ENCODE measurements at places on chromosomes 1 and 21.
A peak's percentile ranks its signal among the peaks of the same experiment; 100 is the strongest.

DNA sequence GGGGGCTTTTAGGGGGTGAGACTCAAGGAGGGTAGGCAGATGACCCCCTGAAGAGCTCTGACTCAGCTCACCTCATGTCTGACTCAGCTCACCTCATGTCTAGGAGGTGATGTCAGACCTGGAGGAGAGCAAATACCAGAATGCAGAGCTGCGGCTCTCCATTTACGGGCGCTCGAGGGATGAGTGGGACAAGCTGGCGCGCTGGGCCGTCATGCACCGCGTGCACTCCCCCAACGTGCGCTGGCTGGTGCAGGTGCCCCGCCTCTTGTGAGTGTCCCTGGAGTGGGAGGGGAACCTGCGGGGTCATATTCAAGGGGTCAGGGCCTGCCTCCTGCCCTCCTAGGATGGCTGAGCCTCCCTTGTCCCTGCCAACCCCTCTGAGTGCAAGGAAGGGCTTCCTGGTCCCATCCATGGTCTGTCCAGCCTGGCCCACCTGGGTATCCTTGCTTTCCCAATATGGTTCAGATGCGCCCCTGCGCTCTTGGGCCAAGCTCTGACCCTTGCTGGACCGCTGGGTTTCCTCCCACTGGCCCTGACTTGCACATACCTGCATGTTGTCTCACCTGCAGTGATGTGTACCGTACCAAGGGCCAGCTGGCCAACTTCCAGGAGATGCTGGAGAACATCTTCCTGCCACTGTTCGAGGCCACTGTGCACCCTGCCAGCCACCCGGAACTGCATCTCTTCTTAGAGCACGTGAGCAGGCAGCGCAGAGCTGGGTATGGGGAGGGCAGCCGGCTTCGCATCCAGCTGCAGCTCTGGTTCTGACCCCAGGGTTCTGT is 9.1 kb downstream of the AMPD2 start:
- DNase-seq: no peak

DNA sequence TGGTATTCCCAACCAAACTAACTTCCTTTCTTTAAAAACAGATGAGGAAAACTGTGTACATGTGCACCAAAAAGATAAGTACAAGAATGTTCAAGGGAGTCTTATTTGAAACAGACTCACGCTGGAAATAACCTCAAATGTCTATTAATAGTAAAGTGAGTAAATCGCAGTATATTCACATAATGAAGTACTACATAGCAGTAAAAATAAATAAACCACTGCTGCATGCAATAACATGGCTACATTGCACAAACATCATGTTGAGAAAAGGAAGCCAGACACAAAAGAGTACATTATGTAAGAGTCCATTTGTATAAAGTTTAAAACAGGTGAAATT is 5.2 kb upstream of the DENND2D start:
- no peak for DNase-seq

DNA sequence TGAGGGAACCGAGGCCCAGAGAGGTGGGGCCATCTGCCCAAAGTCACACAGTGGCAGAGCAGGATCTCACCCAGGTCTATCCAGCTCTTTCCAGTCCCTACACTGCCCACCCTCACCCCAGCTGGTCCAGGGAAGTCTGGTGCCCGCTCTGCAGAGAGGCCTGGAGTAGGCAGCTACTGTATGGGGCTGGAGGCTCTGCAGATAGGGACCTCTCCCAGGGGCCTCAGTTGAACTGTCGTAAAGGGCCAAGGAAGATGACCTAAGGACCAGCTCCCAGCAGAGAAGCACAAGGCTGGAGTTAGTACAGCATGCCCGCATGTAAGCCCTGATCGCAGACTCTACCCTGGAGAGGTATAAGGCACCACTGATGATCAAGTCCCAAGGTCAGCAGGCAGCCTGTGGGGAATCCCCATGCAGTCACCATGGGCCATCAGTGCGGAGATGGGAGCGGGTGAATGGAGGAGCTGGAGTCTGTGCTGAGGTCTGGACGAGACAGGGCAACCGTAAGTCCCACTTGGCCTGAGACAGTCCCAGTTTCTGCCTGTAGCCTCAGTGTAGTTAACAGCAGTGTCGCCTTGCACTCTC is 320.2 kb downstream of the MATN1 start:
- no peak for DNase-seq

GRCh38 chr1:156100205-156100995 is 14.1 kb upstream of the LMNA start:
- DNase-seq: peak; percentile 47

- DNase-seq: no peak
These were observed 663 bp downstream of the ATP13A2 start for GRCh38 chr1:17011092-17011438.

- no peak for DNase-seq
These were observed 71.9 kb upstream of the EFHD2 start for GRCh38 chr1:15337656-15338402.

GRCh38 chr1:210696709-210697108 is 368.0 kb downstream of the HHAT start:
- DNase-seq: peak; percentile 17

GRCh38 chr1:107344268-107344760 is 203.5 kb downstream of the NTNG1 start:
- DNase-seq: no peak

DNA sequence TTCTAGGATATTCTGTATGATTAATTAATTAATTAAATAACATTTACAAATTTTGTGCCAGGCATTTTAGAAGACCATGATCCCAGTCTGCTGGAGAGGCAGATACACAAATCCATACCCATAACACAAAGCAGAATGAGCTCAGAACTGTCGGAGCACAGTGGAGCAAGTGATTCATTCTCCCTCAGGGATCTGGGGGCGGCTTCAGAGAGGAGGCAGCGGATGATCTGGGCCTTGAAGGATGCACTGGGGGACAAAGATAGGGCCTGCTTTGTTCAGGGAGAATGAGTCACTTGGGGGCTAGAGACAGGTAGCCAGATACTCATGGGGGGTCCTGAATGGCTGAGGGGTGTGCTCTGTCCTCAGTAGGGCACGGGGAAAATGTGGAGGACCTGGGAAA is 50.9 kb upstream of the TRABD2B start:
- no peak for DNase-seq

GRCh38 chr21:15566703-15567102 is 163.1 kb upstream of the USP25 start:
- DNase-seq: no peak

DNA sequence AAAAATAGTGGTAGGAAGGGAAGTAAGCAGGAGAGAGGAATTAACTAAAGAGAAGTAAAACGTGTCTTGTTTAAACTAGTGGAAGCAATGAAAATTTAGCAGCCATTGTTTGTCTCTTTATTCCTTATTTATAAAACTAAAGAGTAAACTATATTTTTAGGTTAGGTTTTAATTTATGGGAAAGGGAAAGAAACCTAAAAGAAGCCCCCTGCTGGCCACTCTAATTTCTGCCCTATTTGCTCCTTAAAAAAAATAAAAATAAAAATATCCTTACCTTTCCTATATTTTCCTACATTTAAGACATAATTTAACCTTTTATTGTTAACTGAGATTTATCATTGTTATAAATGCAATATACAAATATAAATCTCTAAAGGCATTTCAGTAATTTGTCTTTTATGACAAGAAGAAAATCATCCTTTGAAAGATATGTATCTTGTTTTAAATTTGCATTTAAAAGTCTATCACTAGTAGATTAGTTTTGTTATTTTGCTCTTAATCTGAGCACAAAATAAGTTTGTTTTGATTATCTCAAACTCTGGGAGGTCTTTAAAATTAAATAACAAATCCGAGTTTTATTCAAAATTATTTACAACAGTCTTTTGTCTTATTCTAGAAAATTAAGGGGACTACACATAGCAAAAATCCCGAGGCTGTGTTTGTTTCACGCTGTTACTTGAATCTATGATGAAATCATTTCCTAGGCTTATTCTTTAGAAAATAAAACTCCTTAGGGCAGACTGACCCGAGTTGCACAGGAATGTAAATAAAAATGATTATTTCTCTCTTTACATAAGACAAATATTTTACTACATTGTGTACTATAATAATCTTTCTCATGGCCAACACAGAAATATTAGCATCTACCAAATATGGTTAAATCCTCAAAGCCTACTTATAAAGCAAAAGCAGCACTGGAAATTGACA is 201.7 kb downstream of the NRIP1 start:
- peak; percentile 36 for DNase-seq

DNA sequence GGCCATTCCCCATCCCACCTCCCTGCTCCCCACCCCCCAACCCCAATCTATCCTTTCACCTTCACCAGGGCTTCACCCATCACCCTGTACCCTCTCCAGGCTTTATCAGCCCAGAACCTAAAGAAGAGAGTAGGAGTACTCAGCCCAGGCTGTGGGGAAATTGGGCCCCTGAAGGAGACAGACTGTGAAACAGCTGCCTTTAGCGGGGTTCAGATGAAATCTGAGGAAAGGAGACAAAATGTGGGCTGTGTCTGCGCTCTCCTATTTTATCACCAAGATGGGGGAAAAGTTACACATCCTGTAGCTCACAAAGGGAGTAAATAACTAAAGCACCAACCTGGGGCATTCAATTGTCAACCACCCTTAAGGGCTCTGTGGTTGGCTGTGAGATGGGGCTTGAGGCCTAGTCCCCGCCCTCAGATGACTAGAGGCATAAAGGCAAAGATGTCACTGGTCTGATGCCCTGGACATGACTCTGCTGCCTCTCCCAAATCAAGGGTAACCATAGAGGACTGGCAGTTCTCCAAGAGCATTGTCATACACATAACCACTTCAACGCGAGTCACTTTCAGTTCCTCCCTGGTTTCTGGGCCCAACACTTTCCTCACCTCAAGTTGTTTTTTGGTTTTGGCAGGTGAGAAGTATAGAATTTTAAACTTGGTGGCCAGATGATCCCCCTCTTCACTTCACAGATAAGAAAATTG is 30.0 kb downstream of the SLC27A3 start:
- peak; percentile 87 for DNase-seq

DNA sequence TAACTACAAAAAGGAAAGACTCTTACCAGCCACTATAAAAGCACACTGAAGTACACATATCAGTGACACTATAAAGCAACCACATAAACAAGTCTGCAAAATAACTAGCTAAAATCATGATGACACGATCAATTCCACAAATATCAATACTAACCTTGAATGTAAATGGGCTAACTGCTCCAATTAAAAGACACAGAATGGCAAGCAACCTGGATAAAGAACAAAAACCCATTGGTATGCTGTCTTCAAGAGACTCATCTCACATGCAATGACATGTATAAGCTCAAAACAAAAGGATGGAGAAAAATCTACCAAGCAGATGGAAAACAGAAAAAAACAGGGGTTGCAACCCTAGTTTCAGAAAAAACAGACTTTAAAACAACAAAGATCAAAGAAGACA is 59.7 kb upstream of the LYPLAL1 start:
- DNase-seq: no peak

- DNase-seq: no peak
These were observed 85.3 kb downstream of the FOXD2 start for GRCh38 chr1:47522935-47523834.

DNA sequence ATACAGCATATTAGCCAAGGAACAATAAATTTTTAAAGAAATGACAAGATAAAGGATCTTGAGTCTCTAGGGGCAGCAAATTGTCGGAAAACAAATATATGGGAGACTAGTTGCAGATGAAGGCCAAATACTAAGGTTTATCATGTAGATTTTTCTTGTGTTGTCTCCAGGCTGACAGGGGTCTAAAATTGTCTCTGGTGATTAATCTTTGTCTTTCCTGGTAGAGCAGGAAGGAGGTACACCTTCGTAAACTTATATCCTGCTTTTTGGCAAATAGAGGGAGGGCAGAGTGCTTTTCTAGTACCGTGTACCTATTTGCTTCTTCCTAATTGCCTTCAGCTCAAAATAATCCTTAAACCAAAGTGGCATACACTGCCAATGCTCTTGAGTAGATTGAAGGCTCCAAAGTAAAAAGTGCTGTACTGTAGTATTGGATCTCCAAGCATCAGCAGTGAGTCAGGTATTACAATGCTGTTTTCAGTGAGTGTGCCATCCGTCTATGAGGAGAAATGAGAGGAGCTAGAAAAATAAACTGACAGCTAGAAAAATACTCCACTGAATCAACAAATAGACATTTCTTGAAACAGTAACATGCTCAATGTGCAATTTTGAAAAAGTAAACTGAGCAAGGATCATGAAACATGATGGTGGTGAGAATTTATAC is 1.8 kb upstream of the LEPR start:
- DNase-seq: no peak

DNA sequence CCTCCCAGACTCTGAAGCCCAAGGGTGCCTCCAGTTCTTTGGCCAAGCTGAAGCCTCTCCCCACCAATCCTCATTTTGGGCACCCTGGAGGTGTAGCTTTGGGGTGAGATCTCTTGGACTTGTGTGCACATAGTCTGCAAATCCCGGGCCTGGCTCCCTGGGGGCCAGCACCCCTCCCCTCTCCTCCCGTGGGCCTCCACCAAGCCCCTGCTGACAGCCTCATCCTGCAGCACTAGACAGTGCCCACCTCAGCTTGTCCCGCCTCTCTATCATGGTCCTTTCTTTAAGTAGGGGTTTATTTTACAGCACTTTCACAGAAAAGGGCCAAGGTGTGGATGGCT is 3.2 kb downstream of the GJC2 start:
- peak; percentile 2 for DNase-seq

- no peak for DNase-seq
These were observed 158.3 kb upstream of the GALNT2 start for GRCh38 chr1:229908689-229909088.

DNA sequence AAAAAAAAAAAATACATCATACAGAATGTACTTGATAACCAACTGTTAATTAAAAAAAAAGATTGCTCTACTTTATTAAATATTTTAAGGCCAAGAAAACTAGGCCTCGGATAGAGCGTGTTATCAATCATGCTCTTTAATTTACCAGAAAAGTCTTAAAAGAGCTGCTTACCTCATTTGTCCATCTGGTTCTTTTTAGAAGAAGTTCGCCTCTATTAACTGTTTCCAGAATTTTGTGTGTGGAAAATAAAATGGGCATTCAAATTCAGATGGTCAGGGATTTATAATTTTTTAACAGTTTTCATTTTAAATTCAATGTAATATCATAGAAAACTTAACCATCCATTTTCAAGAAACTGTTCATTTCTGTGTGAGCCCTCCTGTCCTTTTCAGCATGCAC is 53.8 kb downstream of the KCNK1 start:
- DNase-seq: no peak

DNA sequence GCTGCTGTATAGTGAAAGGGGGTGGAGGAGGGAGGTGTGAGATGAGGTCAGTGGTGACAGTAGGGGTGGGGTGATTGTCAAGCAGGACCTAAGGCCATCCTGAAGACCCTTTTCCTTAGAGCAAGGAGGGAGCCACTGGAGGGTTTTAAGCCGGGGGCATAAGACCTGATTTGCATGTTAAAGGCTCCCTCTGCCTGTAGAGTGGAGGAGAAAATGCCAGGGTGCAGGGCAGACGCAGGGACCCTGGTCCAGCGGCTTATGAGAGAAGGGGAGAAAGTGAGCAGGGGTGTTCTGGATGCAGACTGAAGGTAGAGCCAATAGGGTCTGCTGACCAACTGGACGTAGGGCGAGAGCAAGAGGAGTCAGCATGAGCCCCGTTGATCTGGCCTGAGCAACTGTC is 154.1 kb downstream of the TRABD2B start:
- no peak for DNase-seq

- peak; percentile 76 for DNase-seq
These were observed 19.8 kb upstream of the MUTYH start for GRCh38 chr1:45359882-45360513.
